Cortex of kidney (tissue), 1 donor: ENCODE measurements at places on chromosomes 13 and 19.

DNA sequence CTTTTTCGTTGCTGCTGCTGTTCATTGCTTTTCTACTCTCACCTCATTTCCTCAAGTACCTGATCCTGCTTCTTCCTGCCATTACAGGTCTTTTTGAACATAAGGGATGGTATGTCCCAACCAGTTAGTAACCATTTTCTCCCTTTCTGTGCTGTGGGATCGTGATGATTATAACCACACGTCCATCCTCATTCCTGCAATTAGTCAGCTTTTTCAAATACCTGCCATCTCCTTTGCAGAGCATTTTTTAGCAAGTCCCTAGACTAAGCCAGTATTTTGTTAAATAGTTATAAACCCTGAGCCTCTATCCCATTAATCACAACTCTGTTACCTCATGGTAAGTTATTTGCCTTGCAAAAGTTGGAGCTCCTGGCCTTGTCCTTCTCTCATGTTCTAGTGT, 109.2 kb downstream of the FNDC3A start:
- DNase-seq, result no peak

GRCh38 chr13:62847520-62847919, 1431.9 kb upstream of the PCDH20 start:
- DNase-seq, result no peak

DNA sequence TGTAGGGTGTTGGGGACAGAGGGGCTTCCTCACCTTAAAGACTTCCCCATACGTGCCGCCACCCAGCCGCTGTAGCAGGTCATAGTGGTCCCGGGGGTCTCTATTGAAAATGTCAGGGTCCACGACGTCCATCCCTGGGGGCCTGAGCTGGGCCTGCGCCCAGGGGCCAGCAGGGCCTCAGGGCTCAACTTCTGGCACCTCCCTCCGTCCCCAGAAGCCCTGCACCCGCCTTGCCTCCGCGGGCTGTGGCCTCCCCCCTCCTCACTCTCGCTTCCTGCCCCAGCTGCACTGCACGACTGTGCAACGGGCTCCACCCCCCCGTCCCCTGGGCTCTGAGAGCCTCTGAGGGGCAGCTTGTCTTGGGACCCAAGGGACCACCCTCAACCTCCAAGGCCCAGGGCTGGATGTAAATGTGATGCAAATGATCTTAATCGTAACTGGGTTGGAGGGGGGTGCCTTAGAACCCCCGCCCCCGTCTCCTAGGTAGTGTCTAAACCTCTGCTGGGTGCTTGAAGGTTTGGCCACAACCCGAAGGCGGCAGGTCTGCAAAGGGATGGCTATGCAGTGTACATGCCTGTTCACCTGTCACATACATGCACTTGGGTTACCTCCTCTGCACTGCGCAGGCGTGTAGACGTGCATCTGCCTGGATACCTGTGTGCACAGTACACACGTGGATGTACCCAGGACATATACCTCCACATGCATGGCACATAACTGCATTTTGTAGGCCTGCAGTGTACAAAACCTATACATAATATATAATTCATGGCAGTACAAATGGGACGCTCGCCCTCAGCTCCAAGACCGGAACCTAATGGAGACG, at the start of gene MAP4K1:
MAP4K1 (minus strand) TSS at position 190 of the 826 bp plus-strand sequence; CDS start at position 132, 58 bp downstream.
- no peak for DNase-seq

GRCh38 chr13:22286338-22286737, 615.5 kb downstream of the FGF9 start:
- DNase-seq, result no peak

DNA sequence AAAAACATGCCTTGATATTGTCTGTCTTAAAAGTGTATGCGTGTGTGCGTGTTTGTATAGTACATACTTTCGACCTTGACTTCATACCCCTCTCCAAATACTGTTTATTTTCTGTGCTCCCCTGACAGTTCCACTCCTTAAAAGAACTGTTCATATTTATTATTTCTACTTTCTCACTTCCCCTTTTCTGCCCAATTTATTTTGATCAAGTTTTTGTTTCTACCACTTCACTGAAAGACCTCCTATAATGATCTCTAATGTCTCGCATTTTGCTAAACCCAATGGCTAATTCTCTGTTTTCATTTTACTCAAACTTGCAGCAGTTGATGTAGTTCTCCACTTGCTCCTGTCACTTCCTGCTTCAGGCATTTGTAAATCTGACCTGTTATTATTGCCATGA, 426.1 kb upstream of the KLF12 start:
- DNase-seq, result no peak

GRCh38 chr19:33641261-33641660, 19.5 kb downstream of the CHST8 start:
- no peak for DNase-seq

DNA sequence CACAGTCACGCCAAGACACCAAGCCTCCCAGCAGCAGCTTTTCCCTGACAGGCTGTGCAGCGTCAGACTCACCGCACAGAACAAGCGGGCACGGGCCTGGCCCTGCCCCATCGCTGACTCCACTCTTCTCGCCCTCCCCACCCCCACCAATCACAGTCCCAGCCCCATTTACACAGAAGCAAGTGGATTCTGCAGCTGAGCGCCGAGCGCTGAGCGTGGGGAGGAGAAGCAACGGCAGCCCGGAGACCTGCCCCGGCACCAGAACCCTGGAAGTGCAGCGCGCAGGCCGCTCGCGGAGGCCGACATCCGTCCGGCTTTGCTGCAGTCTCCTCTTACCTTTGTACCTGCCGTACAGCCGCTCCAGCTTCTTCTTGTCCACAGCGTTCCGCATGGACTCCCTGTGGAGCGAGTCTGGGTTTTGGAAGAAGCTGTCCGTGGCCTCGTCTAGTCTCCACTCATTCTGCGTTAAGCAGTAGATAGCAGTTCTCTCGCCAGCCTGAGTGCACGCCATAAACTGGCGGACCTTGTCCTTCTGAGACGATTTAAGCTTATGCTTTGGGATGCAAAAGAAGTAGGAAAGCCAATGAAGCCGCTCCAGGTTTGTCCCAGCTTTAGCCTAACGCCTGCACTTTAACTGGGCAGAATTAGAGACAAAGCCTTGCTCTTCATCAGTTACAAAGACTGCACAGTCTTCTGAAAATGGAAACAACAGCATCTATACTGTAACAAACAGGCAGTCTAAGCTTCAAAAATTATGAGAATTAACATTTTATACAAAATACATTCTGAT, 6.8 kb downstream of the DCUN1D2 start:
- DNase-seq, result no peak

- DNase-seq, result no peak
Observed at GRCh38 chr19:49488046-49488862, 846 bp downstream of the RPL13A start.

DNA sequence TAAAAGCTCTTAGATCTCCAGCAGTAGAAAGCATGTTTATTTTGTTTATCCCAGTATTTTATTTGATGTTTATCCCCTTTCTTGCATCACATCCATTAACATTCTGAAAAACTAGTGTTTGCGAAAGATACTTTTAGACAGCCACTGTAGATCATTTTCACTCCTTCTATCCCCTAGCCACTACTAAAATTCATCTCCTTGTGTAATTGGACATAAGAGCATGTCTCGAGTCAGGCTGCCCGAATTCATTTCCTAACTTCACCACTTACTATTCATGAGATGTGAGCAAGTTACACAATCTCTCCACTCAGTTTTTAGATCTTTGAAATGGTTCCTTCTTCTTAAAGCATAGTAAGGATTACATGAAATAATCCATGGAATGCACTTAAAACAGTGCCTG, 514.0 kb downstream of the KLF5 start:
- DNase-seq, result no peak

GRCh38 chr19:39463403-39463802, 17.2 kb upstream of the TIMM50 start:
- DNase-seq, result no peak
